ENCODE measurements at places on chromosomes 3 and 15.

- DNase-seq, result no peak
These were observed 96.7 kb upstream of the KCNMB2 start for GRCh38 chr3:178439504-178439903.

DNA sequence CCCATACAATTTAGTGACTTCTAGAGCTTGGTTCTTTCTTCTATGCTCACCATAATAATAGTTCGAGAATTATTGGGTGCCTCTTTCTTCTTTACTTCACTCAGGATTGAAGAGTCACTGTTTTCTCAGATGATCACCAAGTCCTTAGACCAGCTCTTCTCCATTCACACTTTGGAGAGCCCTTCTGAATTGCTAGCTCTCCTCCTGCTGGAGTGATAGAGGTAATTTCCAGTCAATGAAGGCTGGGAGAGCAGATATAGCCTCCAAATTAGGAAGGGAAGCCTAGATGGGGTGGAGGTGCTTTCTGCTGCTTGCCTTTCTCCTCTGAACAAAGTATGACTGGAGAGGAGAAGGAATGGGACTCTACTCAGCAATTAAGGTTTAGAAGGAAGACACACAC lies 10.7 kb upstream of the BBX start:
- DNase-seq, result no peak

DNA sequence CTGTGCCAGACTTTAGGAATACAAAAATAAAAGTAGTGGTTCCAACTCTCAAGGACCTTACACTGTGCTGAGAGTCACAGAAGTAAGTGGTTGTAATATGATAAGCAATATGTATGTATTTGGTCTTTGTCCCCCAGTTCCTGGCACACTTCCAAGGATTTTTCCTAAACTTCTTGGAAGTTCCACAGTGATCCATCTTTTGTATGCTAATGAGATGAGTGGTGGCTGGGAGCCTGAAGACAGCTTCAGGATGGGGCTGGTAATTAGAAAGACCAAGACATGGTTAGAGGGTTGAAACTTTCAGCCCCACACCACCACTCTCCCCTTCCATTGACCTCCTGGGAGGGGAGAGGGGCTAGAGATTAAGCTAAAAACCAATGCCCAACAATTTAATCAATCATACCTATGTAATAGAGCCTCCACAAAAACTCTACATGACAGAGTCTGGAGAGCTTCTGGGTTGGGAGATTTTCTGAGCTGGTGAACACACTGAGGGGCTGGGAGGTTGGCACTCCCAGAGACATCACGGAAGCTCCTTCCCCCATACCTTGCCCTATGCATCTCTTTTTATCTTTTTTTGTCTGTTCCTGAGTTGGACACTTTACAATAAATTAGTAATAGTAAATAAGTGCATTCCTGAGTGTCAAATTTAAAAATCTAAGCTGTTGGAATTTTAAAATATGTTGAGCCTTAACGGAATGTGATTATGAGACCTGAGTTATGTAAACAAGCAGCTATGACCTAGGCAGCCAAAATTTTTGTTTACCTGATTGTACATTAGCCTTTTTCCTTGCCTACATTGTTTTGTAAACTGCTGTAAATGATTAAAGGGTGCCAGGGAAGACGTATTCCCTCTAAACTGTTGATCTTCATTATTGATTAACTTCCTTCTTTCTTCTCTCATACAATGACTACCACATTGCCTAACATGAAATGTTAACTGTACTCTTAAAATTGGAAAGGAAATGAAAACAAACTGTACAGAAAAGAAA lies 24.3 kb downstream of the CD200R1L start:
- no peak for DNase-seq

DNA sequence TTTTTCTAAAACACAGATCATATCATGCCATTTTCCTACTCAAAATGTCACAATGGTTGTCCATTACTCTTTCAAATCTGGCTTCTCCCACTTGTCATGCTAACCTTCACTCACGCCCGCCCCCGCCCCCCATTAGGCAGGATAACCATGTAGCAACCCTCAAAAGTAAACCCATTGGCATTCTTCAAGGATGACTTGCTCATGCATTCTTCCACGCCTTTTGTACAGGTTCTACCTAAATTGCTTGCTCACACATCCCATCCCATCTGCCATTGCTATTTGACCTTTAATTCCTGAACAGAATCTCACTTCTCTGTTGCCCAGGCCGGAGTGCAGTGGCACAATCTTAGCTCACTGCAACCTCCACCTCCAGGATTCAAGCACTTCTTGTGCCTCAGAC lies 389.3 kb downstream of the MCTP2 start:
- DNase-seq, result no peak

DNA sequence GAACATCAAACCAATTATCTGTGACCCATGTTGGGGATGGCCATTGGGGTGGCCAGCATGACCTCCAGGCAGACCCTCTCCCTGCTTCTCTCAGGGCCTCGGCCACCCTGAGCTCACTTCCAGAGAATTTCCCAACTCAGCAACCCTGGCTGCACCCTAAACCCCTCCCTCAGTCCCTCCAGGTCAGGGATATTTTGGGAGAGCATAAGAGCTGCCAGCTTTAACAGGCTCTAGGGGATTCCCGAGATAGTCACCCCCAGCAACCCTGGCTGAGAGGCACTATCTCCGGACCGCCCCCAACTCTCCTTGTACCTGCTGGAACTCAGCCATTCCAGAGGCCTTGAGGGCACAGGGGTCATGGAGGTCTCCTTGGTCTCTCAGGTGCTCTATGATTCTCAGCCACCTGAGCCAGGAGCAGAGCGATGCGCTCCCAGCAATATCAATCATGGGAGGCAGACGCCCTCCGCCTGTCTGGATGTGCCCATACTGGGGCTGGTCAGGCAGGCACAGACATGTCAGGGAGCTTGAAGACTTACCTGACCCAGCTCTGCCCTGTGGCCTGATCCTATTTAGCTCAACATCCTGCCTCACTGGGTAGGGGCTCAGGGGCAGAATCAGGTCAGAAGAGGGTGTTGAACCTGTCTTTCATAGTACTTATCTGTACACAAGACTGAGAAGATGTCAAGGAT lies 34.9 kb upstream of the CILP start:
- DNase-seq, result no peak

DNA sequence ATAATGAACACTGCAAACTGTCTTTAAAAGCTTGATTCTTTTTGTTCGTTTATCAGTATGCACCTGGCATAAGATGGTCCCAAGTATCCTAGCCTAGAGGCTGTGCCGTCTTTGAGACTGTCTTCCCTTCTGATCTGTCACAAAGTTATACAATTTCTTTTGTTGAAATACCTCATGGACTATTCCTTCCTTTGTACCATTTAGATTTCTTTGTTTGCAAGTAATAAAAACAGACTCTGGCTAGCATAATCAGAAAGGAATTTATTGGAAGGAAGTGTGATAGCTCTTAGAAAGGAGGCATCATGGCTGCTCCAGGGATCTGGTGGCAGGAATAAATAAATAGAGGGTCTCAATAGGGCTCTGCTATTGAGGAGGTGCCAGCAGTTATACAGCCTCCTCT lies 280.4 kb downstream of the SLC9A9 start:
- no peak for DNase-seq

DNA sequence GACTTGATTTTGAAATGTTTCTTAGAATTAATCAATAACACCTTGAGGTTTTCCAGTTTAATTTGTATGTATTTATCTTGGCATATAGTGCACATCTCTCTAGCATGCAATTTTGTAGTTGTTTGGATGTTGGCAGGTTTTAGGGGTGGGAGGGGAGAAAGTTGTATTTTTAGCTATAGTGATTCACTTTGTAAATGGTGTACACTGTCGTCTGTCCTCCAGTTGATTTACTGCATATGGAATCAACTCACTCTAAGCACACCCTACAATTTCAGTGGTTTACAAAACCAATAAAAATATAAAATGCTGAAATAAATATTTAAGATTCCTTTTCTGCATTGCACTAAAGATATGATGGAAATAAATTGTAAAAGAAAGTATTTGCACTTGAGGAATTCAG lies 199.1 kb downstream of the CDIN1 start:
- DNase-seq, result no peak

GRCh38 chr3:65545429-65545828 lies 493.3 kb downstream of the MAGI1 start:
- no peak for DNase-seq

- no peak for DNase-seq
These were observed 40.3 kb upstream of the PTPRG start for GRCh38 chr3:61520966-61521628.

DNA sequence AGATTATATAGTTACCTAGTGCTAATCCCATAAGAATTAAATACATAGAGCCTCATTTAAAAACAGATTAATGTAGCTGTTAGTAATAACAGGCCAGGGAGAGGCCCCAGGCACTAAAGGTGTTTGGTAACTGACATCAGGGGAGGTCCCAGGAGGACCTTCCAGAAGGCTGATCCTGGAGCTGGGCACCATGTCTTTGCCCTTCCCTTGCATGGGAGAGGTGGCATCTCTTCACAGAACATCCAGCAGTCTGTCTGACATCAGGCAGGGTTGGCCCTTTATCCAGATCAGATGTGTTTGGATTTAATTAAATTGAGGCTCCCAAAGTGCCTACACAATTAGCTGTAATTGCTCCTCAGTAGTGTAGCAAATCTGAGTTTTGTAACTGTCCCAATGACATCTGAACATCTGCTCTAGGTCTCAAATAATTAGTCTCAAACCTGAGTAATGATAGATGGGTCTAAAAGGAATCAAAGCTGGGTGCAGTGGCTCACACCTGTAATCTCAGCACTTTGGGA lies 53.0 kb downstream of the RLBP1 start:
- DNase-seq, result no peak

DNA sequence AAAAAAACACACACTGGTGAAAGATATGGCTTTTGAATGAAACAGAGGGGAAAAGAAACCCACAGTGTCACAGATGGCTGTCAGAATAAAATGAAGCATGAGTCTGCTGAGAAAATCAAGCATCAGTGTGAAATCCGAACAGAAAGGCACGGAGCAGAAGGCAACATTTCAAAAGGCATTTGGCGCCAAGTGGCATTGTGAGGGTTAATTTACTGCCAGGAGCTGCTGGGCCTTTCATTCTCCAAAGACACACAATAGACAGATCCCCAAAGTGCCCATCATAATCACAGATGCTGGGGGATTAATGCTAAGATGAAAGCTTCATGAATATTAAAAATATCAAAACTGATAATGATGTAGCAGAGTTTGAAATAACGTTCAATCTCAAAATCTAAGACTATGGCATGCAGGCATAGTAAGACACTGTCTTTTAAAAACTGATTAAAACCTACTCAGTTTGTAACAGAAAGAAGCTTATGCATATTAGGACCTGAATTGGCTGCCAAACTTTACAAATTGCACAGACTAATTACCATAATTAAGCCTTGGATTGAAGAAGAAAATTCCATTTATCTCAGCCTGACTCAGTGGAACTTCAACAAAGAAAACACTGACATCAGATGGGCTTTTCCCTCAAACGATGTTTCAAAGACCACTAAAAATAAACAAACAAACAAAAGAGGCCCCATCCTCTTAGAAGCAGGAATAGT lies 589.2 kb downstream of the ROBO1 start:
- no peak for DNase-seq

DNA sequence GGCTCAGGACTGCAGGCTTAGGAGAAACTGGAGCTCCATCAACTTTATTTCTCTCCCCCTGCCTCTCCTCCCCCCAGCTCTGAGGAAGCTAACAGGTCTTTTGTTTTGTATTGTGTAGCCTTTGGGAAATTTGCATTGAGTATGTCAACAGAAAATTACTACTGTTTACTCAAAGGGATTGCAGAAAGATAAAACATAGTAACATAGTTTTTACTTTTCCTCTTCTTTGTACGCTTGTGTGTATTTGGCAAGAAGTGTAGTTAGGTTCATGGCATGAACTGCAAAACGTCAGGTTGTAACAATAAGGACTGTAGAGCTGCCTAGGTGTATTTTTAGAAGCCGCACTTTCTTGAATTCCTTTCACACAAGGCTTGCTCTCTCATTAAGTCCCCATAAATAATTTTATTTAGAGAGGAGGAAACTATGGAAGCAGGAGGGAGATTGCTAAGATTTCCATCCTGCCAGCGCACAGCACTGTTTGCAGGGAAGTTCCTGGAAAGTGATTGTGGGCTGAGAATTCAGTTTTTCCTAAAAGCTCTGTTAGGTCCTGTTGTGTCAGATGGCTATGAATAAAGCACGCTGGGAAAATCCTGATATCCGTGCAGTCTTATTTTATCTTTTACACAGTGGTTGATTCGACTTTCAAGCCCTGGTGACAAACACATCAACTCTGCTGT lies 21.1 kb upstream of the SATB1 start:
- DNase-seq, result no peak

DNA sequence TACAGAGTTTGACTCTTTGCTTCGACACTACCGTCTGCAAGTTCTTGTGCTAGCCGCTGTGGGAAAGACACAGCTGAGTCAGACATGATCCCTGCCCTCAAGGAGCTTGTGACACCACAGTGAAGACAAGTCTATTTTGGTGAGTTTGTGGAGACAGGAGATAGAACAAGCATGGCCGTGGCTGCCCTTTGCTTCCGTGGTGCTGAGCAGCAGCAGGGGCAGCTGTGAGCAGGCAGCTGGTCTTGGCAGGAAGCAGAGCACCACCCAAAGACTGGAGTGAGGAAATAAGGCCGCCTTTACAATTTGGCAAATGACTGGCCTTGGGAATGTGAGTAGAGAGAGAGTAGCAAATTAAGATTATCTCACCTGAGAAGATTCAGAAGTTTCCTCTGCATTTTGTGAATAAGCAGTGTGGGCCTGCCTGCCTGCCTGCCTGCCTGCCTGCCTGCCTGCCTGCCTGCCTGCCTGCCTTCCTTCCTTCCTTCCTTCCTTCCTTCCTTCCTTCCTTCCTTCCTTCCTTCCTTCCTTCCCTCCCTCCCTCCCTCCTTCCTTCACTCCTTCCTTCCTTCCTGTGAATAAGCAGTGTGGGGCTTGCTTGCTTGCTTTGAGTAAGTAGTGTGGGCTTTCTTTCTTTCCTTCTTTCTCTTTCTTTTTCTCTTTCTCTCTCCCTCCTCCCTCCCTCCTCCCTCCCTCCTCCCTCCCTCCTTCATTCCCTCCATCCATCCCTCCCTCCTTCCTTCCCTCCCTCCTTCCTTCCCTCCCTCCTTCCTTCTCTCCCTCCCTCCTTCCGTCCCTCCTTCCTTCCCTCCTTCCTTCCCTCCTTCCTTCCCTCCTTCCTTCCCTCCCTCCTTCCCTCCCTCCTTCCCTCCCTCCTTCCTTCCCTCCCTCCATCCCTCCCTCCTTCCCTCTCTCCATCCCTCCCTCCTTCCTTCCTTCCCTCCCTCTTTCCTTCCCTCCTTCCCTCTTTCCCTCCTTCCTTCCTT lies 1.6 kb upstream of the GCNT3 start:
- DNase-seq, result no peak

Measured in stimulated activated CD8-positive, alpha-beta memory T cell treated with anti-CD3 and anti-CD28 coated beads, Interleukin-7, amount 100 ng/mL, for 1 hour (primary cell).